ENCODE measurements at places on chromosomes 6 and 20.

DNA sequence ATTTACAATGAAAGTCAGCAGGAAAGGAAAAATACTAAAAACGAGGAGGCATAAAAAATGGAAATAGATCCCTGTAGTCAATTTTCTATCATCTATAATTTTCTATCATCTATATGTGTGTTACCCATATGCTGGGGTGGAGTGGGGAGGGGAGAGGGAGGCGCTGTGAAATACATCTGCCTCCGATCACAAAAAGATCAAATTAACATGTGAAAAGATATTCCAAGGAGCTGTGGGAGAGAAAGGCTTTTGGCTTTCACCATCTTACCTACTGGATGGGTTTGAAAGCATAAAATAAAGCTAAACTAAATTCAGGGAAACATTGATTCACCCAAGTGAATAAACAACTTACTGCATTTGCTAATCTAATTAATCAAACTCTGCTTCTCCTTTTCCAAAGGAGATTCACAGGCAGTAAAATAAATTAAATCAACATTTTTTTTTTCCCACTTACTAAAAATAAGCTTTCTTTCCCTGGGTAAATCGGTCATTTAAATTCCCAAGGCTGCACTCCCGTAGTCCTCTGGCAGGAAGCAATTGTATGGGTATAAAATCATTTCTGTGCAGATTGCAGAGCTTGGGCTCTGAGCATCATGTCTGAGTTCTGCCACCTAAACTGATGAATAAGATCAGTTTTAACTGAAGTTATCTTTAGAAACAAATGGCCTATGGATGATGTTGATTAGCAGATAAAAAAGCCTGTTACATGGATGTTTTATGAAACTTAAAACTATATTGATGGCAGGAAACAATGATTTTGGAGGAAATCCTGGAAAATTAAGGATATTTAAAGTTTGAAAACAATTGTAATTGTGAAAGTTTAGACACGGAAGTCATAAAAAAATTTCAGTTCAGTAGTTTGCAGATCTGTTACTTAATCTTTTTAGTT is 147.9 kb downstream of the SOX4 start:
- DNase-seq, result no peak

DNA sequence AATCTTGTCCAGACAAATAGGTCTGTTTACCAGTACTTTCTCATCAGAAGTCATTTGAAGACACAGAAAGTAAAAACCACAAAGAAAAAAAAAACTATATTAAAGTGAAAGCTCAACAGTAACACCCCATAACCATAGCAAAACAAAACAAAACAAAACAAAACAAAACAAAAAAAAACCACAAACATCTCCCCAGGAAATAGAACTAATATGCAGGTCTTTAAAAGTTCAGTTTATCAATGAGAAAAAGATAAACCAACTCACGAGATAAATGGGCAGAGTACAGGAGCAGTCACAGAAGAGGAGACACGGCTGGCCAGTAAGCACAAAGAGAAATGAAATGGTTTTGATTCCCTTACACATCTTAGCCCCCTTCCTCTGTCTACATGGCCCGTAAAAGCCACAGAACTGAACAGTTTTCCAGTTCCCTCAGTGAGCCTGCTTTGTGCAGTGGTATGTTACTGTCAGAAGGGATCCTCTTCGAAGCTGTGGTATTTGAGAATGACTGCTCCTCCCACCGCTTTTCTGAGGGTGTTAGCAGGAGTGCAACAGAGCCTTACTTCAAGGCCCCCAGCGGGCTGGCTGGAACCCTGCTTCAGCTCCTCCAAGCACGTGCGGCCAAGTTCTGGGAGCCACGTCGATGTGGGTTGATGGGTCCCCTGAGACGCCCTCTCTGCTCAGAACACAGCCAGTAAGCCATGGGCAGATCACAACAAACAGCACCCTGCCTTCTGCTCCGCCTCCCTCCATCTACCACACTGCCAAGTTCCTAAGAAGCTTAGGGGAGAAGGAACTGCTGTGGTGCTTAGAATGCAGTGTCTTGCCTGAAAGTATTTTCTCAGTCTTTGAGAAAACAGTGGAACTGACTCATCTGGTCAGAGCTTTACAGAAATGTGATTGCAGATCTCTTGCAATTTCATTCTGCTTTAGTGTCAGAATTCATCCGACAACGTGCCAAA is 14.0 kb downstream of the UST start:
- peak; percentile 51 for DNase-seq

DNA sequence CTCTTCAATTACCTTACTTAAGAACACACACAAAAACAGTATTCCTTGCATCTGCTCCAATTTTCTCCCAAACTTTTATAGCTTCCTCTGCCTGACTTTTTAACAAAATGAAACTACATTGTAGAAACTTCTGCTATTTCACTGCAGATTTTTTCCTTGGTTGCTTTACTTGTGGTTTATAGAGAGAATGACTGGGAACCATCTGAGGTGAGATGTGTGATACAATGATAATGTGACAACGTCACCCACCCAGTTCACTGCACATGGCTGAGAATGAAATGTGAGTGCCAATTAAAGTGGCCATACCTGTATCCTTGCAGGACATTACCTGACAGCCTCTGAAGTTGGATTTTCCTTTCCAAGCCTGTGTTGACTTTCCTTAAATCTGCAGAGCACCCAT is 258.4 kb downstream of the CD83 start:
- no peak for DNase-seq

DNA sequence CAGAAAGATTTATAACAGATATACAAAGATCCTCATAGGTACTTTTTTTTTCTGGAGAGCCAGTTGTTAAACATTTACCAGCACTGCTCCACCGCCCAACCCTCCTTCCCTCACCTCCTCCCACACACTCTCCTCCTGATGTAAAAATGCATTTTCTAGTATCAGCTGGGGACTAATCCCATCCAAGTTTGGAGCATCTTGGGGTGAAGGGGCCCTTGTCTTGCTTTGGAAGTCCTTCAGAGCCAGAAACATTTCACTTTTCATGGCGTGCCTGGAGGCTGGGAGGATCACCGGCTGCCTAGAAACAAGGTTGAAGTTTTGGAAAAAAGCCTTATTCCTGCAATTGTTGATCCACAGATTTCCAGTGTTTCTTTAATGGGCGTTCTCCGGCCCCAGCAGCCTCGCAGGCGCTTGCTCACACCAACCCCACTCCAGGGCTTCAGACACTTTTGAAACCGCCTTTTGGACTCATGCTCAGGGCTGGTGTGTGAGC is 165.1 kb upstream of the AFDN start:
- no peak for DNase-seq

Measured in stimulated activated naive CD4-positive, alpha-beta T cell treated with Interleukin-2 at 50 U/mL for 16 hours (primary cell).